ENCODE measurements at places on chromosomes 5 and 9.

DNA sequence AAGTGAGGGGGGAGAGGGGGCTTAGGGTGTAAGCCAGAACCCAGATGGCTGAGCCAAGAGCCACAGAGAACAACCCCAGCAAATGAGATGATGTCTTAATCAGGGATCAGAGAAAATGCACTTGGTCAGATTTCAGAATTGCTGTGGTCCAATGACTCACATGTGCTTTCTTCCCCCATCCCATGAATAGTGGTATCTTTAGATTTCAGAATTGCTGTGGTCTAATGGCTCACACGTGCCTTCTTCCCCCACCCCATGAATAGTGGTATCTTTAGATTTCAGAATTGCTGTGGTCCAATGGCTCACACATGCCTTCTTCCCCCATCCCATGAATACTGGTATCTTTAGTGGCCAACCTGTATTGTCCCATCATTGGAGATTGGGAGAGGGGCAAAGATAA, 59.9 kb downstream of the IRX2 start:
- DNase-seq: no peak

DNA sequence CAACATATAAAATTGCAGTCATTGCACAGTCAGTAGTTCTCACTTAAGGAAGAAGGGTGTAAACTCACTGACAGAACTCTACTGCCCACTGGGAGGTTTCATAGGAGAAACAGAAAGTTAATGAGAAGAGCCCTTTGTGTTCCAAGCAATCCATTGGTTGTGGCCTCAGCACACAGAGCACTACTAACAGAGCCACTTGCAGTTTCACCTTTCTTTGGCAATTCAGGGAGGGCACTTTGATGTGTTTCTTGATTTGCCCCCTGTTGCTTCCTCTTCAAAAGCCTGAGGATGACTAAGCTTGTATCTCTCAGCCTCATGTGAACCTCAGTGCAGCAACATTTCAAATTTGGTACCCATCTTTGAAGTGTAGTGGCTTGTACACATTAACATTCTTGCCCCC, 409.4 kb downstream of the DMRTA1 start:
- DNase-seq: no peak

DNA sequence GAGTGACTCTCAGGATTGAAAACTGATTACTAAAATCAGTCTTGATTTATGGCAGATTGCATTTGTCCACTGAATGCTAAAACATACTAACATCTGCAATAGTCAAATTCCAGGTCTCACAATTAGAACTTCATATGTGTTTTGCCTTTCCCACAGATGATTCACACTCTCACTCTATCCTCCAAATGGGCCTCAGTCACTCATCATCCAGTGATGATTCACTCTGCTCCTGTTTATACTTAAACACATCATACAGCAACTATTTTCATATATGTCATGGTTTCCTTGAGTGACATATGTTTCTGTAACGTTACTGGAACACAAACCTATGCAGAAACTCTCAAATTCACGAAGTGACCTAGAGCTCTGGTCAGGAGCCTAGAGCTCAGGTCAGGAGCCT, 512.9 kb downstream of the HINT1 start:
- no peak for DNase-seq

DNA sequence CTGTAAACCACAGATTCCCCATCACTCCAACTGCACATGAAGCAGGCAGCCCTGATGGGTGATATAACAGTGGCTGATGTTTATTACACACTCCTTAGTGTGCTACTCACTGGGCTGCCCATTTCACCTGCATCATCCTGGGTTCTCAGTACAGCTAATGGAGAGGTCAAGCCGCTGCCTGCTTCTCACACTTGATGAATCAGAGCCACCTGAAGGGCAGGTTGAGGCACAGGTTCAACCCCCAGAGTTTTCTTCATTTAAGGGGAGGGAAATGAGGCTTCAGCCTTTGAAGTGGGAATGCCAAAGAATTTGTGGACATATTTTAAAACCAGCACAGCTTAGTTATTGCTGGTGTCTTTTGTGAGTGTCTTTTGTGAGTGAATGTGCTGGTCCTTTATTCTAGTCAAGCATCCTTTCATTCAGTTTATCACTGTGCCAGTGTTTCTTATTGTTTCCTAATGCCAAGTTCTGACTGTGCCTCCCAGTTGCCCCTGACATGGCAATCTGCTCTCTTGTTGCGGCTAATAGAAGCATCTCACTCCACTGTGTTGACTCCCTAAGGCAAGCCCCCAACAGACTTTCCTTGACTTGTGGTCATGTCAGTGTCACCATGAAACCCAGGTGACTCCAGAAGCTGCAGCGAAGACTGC, 109.2 kb downstream of the FBXL7 start:
- no peak for DNase-seq

DNA sequence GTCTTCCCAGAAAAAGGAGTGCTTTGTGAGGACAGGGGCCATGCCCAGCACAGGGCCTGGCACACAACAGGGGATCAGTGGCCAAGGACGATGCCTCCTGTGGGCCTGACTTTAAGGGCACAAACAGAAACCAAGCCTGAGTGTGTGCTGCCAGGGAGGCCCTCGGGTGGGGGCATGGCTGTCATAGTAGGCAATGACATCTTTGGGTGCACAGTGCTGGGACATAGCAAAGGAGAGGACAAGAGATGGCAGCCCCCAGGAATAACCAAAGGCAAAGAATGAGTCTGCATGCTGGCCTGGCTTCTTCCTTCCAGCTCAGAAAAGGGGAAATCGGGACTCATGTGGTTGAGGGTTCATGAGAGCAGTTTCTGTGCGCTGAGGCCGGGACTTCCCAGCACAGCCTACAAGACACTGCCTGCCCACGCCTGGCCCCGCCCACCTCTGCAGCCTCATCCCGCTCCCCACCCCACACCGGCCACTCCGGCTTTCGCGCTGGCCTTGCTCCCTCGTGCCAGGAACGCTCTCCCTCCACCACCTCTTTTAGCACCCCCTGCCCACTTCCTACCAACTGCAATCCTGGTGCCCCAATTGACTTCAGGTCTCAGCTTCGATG, 13.8 kb upstream of the LHX2 start:
- no peak for DNase-seq

DNA sequence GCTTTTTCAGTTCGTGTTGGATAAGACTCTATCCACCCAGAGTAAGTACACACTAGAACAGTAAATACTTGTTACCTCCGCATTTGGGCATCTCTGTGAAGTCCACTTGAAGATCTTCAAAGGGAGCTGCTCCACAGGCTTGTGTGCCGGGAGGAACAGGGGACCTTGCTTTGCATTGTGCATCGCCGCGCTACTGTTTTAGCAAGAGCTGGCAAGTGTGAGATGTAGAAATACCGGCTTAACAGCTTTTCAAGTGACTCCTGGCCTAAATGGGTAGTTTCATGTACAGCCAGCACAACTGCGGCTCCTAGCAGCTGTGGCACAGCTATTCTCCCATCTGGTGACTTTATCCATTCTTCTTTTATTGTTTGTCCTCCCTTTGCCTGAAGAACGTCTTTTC, 8.4 kb upstream of the ZNF354C start:
- DNase-seq: no peak

DNA sequence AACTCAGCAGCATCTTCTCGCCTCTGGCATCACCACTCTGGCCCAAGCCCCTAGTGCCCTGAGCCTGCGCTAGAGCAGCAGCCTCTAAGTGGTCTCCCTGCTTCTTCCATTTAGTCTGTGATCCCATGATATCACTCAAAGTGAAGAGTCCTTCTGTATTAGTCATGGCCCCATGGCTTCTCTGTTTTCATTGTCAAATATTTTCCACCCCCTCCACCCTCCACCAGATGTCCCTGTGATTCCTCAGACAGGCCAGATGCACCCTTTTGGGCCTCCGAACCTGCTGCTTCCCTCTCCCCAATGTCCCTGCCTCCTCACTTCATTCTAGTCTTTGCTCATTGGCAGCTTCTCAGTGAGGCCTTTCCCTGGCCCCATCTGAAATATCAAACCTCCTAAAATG, 299.2 kb downstream of the SPOCK1 start:
- DNase-seq: no peak

GRCh38 chr9:81827616-81828296, 100.5 kb upstream of the SPATA31D4 start:
- no peak for DNase-seq

- no peak for DNase-seq
Observed at GRCh38 chr9:123063177-123063598, 29.7 kb downstream of the GPR21 start.

DNA sequence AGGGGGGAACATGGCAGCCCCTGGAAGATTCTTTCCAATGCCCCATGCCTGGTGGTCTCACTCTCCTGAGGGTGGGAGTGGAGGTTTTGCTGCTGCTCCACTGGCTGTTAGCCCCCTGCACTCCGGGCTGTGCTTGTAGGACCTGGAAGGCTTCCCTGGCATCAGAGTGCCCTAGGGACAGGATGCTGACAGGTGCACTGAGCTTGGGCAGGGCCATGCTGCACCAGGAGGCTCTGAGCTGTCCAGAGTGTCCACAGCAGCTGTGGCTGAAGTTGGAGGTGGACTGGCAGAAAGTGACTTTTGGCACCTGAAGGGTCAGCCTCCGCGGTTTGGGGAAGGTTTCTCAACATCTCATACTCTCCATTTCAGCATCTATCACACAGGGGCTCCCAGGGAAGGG, 249.1 kb downstream of the GADD45G start:
- DNase-seq: no peak

- DNase-seq: no peak
Observed at GRCh38 chr9:90002397-90003271, 397.8 kb downstream of the GADD45G start.

DNA sequence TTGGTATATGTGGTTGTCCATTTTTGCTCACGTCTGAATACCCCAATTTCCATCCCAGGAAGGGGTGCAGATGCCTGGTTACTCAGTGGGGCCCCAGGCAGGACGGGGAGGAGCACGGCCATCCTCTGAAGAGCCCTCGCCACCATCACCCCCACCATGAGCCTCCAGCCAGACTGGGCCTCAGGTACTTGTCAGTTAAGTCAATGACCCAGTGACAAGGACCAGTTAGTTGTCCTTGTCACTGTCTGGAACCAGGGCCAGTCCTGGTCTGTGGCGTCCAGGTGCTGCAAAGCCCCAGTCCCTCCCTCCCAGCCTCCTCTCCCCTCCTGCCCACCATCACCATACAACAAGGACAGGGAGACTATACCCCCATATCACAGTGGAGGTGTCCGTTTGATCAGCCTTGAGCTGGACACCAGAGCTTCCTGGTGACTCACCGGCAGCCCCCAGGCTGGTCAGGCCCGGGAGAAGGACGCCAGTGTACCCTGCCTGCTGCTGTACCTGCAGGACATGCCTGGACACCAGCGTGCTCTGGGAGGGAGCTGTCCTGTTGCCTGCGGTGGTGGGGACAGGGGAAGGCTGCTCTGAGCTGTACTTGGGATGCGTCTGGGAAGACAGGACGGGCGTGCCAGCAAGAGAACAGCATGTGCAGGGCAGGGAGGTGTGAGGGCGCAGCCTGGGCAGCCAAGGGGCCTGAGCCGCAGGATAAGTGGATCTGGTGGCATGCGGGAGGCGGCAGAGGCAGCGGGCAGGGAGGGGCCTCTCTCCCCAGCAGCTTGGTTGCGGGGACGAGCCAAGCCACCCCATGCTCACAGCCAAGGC, 32.6 kb upstream of the TTLL11 start:
- no peak for DNase-seq

GRCh38 chr5:61640179-61641021, 308.3 kb downstream of the ZSWIM6 start:
- DNase-seq: no peak

DNA sequence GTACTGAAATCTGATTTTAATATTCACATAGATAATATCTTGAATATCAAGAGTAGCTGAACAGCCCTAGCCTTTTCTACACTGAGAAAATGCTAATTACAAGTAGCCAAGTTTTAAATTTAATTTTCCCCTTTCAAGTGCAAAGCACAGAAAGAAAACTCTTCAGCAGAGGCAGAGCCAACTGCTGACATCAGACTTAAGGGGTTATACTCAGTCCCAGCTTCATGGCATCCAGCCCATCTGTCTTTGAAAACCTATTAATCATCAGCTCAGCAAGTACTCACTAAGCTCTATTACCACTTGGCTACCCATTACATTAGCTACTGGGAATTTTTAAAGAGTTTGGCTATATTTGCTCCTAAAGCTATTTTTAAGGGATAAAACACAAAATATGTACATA, 220.5 kb downstream of the SLC12A2 start:
- no peak for DNase-seq

- DNase-seq: no peak
Observed at GRCh38 chr5:157941616-157942015, 82.7 kb upstream of the CLINT1 start.

DNA sequence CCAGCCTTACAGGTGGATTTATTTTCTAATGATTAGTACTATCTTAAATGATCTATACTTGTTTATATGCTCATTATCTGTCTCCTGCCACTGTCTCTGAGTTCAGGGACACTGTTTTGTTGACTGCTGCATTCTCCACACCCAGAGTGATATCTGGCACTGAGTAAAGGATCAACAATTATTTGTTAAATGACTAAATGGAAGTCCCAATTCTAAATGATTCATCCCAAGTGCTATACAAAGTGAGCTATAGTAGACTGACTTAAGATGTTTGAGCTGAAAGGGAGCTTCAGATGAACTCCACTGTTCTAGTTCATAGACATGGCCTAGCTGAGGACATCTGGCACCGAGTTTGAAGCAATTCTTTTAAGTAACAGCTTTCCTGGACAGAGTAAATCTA, 40.5 kb downstream of the ITGA2 start:
- no peak for DNase-seq

- DNase-seq: no peak
Observed at GRCh38 chr9:101485924-101486692, 47.5 kb upstream of the RNF20 start.

DNA sequence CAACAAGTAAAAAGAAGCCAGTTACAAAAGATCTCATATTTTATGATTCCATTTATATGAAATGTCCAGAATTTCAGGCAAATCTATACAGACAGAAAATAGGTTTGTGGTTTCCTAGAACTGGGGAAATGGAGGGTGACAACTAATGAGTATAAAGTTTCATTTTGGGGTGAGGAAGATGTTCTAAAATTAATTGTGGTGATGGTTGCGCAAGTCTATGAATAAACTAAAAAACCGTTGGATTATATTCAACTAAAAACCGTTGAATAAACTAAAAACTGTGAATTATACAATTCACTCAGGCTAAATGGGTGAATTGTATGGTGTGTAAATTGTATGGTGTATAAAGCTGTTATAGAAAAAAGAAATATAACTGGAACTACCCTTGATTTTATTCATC, 47.6 kb downstream of the ADAMTS6 start:
- DNase-seq: no peak

DNA sequence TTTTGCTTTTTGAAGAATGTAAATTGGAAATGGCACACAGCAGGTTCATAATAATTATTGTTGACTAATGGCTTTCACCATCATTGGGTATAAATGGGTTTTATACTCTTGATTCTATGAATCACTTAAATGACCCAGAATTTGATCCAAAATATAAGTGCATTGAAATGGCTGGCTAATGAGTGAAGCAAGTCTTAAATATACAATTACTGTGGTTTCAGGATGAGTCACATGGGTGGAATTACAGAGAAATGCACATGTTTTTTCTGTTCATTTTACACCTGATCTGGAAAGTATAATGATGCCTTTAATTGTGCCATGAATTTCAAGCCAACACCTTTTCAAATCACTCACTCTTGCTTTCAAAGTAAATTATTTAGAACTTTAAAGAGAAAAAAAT, 380.8 kb upstream of the CD180 start:
- DNase-seq: no peak

All from stimulated activated CD4-positive, alpha-beta T cell treated with anti-CD3 and anti-CD28 coated beads, Interleukin-4, amount 100 ng/mL, for 4 hours (primary cell).